ENCODE measurements at places on chromosomes 6 and 20.

- peak; percentile 46 for DNase-seq
Observed at GRCh38 chr20:43541214-43541613, 17.6 kb upstream of the SGK2 start.

GRCh38 chr20:59139998-59140397, 23.6 kb upstream of the ZNF831 start:
- DNase-seq = no peak

DNA sequence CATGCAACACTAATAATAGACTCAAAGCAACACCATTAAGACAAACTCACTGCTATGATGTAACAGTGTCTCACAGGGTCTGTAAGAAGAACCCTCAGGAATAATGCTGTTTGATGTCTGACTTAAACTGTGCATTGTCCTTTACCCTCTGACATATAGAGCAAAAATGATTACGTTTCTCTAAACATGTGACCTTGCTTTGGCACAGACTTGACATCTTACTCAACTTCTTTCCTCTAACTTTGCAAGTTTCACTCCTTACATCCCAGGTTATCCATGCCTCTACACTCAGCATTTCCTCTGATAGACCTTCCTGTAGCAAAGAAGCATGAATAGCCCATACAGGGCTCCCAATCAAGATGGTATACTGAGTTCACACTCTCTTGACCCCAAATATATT, 252.7 kb downstream of the UST start:
- DNase-seq = peak; percentile 72

GRCh38 chr20:3031524-3032147, 11.8 kb upstream of the GNRH2 start:
- no peak for DNase-seq

DNA sequence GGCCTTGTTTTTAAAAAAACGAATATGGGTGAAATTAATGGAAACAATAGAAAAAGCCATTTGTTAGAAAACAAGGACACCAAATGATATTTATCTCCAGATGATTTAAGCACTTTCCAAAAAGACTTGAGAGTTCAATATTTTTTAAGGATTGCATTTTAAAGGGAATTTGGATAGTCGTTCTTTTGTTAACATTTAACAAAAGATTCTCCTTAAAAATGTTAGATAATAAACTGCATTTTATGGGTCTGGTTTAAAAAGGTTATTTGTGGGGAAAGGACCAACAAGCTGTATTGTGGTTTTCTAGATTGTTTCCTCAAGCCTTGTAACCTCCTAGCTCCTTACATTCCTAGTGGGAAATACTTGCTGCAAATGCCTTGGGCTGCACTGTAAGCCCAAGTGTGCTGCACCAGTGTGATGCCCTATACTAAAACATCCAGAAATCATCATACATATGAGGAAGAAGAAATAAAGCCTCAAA, 1.5 kb upstream of the PHIP start:
- DNase-seq = no peak

- no peak for DNase-seq
Observed at GRCh38 chr20:59460352-59460751, 144.0 kb upstream of the PHACTR3 start.

DNA sequence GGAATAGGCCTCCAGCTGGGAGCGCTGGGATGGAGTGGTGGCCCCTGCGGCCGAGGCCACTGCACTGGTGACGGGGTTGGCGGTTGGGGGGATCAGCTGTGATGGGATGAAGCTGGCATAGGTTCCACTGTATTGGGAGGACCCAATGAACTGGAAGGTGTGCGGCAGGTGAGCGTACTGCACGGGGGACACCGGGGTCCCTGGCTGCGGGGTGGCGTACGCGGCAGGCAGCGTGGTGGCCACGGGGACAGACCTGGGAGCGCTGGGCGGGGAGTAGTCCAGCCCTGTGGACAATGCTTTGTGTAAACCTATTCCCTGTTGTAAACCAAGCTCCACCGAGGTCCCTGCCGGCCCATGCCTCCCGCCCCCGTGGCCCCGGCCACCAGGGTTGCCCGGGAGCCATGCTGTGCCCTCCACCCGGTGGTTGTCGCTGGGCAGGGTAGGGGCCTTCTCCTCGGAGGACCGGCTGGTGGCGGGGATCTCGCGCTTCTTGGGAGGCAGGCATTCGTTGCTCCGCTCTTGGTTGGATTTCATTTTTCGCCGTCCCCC, 89.5 kb downstream of the GMPR start:
- DNase-seq = no peak

DNA sequence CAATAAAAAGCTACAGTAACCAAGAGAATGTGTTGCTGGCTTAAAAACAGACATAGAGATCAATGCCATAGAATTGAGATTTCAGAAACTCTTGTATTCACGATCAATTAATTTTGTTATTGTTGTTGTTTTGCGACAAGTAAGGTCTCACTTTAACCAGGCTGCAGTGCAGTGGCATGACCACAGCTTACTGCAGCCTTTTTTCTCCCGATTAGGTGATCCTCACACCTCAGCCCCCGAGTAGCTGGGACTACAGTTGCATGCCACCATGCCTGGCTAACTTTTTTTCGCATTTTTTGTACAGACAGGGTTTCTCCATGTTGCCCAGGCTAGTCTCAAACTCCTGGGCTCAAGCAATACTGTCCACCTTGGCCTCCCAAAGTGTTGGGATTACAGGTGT, 42.2 kb downstream of the RANBP9 start:
- DNase-seq = no peak

DNA sequence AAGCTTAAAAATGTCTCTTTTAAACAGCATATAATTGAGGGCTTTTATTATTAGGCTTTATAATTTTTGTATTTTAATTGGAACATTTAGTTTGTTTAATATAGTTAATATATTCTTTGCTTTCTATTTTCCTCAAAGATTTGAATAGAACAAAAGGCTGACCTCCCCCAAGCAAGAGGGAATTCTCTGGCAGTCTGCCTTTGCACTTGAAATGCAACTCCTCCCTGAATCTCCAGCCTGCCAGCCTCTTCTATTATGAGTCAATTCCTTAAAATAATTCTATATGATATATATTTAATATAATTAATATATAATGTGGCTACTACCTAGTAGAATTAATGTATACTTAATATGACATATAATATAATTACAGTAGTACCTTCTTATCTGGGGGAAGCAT, 69.2 kb downstream of the PTPRA start:
- DNase-seq = no peak

DNA sequence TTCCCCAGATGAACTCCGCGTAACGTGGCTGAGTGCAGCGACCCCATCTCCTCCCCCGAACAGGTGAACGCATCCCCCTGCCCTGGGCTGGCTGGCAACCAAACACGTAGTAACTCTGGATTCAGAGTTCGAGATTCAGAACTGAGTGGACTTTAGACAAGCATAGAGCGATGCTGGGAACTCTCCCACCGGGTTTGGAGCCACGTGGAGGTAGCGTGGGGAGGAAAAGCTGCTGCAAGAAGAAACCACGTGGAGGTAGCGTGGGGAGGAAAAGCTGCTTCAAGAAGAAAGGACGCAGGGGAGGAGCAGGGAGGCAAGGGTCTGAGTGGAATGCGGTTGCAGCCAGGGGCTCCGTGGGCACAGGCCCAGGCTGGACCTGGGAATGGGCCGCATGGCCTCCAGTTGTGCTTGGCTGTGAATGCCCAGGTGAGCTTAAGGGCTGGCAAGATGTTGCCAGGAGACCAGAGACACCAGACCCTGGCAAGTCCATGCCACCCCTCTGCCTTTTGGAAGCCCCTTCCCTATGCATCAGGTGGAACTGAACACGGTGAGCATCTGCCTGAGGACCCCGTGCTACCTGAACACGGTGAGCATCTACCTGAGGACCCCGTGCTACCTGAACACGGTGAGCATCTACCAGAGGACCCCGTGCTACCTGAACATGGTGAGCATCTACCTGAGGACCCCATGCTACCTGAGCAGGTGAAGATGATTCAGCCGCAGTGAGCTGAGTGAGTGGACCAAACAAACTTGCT, 118.0 kb upstream of the FRMD1 start:
- no peak for DNase-seq

DNA sequence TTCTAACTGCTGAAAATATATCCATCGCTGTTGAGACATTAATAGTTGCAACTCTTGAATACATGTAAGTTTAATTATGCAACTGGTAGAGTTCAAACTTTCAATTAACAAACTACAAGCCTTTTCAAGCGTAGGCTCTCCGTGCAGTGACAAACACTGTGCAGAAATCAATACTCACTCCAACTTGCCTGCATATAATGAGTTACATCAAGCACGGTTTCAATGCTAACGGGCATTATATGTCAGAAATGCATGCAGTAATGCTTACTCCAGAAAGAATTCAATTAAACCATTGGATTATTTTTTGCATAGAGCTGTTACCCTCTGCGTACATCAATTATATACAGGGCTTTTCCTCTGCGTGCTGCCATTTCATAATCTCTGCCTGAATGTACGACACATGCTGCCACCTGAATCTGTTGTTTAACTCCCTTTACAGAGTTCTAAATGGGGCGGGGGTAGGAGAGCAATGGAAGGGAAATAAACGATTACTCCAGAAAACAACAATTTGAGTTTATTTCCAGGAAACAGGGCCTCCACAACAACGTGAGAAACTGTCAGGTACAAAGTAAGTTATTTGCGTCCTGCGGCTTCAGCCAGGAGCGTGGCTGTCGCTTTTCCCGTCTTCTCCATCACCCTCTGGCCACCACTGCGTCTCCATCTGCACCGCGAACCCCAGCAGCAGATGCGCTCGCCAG, 1.8 kb downstream of the PTPRK start:
- DNase-seq = no peak

DNA sequence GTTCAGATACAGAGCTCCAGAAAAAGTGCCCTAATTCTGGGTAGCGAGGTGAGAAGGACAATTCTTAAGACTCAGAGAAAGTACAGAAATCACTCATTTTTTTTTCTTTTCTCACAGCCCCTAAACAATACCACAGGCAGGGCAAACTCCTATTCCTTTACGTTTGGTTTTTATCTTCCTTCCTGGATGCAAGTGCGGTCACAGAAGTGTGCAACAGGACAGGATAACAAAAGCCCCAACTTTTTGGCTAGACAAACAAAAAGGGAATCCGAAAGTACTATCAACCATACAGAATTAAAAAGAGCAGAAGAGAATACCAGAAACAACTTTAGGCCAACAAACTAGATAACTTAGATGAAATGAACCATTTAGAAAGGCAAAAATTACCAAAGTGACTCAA, 18.4 kb upstream of the BEND6 start:
- DNase-seq = no peak

DNA sequence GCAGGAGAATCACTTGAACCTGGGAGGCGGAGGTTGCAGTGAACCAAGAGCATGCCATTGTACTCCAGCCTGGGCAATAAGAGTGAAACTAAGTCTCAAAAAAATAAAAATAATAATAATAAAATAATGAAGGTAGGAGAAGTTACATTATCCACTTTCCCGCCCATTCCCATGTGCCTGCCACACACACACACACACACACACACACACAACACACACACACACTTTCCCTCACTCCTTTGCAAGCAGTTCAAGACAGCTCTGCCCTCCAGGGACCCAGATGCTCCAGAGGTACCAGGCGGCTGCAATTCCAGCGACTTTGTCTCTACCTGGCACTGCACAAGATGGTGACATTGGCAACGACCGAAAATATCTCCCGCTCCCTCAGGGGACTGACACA, 224.8 kb upstream of the JARID2 start:
- DNase-seq = no peak

All from HS-5 (cell line).